ENCODE measurements at places on chromosomes 1 and 21.
A peak's percentile ranks its signal among the peaks of the same experiment; 100 is the strongest.

DNA sequence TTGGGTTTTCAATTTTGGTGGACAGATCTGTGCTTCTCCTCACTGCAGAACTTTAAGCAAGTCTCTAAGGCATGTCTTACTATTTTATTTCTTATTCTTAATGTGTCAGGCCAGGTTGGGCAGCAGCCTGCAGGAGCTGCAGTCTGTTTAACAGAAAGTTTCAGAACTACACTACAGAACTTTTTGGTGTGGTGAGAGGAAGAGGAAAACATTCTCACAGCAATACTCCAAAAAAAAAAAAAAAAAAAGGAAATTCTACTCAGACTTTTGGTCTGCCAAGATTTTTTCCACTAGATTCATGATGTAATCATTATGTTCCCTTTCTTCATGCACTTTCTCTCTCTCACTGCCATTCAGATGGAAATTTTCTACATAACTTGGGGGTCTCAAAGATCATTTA is 255.2 kb downstream of the COL11A1 start:
- DNase-seq, result no peak

DNA sequence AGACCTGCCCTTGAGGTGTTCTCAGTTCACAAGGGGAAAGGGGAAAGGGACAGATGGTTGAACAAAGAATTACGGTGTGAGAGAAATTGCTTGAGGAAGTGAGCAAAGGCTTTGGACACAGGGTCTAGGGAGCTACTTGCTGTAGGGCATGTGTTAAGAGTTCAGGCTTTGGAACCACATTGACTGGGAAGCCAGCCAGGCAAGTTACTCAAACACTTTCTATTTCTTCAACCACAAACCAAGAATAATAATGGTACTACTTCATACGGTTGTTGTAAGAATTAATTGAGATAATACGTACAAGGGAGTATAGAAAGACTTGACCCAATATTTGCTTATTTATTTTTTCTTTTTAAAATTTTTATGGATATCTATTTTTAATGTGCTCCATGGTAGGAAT is 26.6 kb downstream of the AK4 start:
- peak; percentile 60 for DNase-seq

DNA sequence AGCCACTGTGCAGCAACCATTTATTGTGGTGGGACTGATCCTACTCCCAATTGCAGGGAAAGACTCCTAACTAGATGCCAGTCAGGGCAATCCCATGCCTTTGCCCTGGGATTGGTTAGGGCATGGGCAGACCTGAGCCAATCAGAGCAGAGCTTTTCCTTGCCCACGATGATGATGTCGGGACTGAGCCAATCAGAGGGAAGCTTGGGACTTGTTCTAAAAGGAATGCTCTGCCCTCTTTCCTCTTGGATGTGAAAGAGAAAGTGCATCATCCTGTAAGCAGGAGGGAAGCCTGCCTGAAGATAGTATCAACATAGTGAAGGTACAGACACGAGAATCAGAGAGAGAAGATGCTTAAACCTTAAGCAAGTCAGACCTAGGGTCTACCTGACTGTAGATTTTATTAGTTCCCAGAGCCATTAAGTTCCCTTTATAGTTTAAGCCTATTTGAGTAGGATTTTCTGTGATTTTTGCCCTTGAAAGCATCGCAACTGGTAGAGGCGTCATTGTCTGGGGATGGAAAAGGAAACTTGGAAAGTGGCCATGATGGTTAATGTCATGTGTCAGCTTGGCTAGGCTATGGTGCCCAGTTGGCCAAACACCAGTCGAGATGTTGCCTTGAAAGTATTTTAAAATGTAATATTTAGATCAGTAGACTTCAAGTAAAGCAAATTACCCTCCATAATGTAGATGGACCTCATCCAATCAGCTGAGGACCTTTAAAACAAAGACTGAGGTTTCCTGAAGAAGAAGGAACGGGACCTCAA is 19.9 kb downstream of the IRF2BP2 start:
- no peak for DNase-seq

GRCh38 chr1:185284533-185285276 is 32.3 kb downstream of the IVNS1ABP start:
- DNase-seq, result no peak

- DNase-seq, result no peak
Measured at GRCh38 chr1:183892351-183892793, 87.5 kb downstream of the RGL1 start.
